RWPE2 (cell line): ENCODE measurements at places on chromosomes 11 and 22.

GRCh38 chr11:126791446-126791845 lies 209.1 kb downstream of the KIRREL3 start:
- no peak for DNase-seq

DNA sequence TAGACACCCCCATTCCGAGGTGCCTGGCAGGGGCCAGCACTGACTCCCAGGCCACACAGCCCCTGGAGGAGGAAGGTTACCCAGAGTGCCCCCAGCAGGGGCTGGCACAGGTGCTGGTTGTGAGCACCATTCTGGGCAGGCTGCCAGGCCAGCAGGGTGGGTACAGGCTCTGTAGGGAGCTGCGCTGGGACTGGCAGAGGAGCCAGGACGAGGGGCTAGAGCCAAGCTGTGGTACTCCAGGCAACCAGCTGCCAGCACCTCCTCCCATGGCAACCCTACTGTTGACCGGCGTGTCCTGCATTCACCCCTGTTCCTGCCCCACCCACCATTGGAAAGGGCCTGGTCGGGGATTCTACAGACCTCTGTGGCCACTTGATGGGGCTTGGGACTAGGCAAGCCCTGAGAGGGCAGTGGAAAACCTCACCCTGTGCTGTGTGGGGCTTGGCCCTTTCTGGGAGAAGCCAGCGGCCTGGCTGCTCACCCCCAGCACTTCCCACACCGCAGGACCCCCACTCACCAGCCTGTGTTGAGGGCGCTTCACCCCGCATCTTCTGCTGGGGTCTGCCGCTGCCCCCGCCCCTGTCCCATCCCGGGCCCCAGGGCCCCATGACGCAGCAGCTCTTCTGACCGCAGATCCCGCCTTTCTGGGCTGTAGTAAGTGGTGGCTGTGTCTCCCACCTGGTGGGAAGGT lies 1.9 kb downstream of the CLDN5 start:
- DNase-seq: peak; percentile 64

DNA sequence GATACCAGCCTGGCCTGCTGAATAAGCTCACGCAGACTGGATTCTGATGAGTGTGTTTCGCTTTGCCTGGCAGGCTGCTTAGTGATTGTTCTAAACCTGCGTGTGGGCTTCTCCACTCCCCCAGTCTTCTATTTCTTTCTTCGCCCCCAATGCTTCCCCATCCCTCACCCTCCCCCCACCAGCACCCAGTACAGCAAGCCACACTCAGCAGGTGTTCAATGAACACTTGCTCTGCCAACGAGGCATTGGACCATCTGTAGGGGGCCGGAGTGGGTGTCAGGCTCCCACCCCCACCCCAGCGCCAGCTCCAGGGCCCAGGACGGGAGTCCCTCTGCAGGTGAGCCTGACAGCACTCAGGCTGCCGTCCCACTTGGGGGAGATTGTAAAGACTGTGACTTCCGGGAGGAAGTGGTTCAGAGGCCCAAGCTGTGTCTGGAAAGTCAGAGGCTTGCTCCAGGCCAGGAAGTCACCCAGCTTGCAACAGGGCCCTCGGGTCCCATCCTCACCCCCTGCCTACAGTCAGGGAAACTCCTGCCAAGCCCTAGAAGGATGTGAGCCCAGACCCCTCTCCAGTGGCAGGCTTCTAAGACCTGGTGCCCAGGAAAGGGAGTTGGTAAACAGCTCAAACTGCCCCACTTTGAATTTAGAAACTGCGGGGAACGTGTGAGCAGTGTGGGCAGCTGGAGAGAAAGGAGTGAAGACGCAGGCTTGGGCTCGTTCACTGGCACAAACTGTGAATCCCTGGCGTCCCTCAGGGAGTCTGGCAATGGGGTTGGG lies 66.3 kb upstream of the PRDM11 start:
- no peak for DNase-seq

DNA sequence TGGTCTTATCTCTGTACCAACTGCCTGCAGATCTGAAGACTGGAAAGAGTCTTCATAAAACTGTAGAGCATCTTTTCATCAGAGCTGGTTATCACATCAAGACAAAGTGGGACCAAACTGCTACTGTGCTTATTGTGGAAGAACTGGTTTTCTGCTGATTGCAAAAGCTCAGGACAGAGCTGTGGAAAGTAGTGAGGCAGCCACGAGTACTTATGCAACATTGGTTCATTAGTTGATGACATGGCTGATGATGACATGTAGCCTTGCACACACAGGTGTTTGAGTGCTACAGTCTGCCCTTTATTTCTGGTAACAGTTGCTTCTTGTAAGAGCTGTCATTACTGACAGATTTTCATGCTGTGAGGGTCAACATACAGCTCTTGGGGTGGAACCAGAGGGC lies 185.4 kb upstream of the GUCY1A2 start:
- no peak for DNase-seq

DNA sequence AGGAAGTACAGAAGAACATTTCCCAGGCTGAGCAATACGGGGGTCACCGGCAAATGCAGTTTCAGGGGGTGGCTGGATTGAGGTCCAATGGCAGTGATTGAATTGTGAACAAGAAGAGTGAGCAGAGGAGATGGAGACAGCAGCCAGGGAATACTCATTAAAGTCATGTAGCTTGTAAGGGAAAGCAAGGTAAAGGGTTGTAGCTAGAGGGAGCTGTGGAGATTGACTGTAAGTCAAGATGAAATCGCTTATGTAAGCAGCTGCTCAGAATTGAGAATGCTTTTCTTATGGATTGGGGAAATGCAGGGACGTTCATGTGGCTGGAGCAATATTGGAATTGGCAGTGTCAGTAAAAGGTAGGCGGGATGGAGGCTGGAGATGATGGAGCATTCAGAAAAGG lies 111.4 kb upstream of the TBCEL start:
- no peak for DNase-seq

GRCh38 chr11:32006799-32007388 lies 84.0 kb upstream of the RCN1 start:
- no peak for DNase-seq

DNA sequence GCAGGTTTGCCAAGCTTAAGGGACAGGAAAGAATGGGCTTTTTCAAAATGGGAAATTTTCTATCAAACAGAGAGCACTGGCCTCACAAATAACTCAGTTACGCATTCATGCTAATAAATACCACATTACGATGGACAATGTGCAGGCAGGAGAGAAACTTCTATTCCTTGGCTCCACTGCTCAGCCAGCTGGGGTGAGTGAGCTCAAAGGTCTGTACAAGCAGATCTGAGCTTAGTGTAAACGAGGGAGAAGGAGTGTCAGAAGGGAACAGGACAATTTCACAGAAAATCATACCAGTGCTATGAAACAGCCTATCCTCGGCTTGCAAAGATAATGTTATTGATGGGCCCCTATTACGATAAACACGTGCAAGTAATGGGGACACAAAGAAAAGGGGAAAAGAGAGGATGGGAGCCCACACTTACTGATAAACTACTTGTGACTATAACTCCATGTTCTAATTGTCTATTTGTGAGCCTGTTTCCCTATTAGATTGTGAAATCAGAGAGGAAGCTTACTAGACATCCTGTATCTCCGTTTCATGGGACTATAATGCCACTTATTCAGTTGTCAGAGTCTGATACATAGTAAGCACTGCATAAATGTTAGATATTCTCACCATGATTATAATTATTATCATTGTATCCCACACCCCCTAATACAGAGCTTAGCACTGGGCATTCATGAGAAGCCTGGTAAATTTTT lies 46.3 kb downstream of the AMOTL1 start:
- no peak for DNase-seq

DNA sequence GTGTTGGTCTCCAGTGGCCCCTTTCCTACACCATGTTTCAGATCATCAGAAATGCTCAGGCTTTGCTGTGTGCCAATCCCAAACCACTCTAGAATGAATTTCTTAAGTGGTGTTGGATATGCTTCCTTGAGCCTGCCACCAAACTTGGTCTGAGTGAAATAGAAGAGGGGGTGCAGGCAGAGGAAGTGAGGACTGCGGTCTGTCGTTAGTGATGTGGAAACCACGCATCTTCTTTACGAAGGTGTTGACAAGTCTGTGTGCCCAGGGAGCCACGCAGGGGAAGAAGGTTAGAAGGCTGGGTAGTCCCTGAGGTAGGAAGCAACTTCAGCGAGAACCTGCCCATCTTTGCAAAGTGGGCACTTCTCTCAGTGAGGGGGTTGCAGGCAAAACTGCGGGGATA lies 187.4 kb upstream of the NAV2 start:
- DNase-seq: no peak

DNA sequence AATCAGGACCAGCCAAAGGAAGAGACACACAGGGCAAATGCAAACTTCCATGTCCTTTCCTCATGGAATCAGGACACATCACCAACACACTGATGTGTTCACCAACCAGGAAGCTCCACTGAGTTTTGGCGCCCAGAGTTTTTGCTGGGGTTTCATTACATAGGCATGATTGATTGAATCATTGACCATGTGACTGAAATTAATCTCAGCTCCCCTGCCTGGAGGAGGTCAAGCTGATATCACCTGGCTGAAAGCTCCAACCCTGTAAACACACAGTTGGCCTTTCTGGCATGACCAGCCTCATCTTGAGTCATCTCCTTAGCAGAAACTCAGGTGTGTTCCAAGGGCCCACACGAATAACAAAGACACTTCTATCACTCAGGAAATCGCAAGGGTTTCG lies 133.2 kb downstream of the TRIM29 start:
- DNase-seq: no peak

DNA sequence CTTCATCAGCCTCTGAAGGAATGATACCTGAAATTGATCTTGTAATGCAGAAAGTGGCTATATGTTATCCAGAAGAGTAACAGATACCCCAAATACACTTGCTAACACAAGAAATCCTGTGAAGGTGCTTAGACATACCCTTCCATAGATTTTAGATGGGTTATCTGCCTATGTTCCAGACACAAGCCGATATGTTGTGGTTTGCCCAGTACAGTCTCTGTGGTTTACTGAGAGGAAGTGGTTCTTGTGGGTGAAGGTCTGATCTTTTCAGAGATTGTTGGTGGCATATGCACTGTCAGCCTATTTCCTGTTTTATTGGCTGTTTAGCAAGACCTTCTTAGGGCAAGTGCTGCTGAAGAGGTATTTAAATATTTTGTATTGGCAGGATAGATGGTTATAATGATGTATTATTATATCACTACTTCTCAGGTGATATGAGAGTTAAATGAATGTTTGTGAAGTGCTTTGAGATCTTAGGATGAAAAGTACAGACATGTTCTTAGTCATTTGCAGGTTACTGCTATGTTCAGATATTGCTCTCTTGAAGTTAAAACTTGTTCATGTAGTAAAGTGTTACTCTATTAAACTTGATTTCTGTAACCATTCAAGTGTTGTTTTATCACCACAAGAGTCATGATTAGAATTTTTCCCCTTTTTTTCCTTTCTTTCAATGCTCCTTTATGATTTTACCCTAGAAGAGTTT lies 8.2 kb downstream of the ARHGEF12 start:
- no peak for DNase-seq

GRCh38 chr11:12834630-12835029 lies 160.4 kb downstream of the TEAD1 start:
- no peak for DNase-seq

- DNase-seq: no peak
These were observed 518.7 kb downstream of the NTM start for GRCh38 chr11:131889146-131889577.

DNA sequence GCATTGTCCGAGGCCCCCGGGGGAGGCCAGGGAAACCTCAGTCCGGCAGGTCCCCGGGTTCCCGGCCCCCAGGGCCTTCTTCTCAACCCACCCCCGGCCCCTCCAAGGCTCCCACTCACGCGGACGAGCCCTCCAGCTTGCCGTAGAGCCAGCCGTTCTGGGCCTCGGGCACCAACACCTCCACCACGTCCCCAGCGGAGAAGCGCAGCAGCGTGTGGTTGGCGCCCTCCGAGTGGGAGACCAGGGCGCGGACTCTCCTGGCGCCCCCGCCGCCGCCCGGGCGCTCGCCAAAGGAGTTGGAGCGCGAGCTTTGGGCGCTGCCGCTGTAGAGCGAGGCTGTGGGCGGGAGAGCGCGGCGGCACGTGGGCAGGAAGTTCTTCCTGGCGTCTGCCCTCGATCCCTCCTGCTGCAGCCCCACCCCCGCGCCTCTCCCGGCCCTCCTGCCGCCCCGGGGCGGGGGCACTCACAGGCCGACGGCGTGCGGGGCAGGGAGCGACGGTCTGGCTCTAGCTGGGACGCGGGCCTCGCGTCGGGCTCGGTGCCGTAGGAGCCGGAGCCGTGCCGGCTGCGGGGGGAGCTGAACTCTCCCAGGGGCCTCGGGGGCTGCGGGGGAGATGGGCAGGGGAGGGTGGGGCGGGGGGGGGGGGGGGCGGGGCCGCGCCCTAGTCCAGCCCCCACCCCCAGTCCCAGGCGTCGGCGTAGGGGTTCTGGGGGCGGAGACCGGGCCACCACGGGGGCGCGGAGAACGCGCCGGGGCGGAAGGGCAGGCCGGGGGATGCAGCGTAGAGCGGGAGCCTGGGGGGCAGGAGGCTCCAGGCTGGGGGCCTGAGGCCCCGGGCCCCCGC lies 4.9 kb upstream of the SLC16A8 start:
- DNase-seq: no peak

- no peak for DNase-seq
These were observed 700.1 kb upstream of the RAG2 start for GRCh38 chr11:37298173-37298572.

GRCh38 chr11:76314741-76315090 lies 66.2 kb downstream of the THAP12 start:
- no peak for DNase-seq

DNA sequence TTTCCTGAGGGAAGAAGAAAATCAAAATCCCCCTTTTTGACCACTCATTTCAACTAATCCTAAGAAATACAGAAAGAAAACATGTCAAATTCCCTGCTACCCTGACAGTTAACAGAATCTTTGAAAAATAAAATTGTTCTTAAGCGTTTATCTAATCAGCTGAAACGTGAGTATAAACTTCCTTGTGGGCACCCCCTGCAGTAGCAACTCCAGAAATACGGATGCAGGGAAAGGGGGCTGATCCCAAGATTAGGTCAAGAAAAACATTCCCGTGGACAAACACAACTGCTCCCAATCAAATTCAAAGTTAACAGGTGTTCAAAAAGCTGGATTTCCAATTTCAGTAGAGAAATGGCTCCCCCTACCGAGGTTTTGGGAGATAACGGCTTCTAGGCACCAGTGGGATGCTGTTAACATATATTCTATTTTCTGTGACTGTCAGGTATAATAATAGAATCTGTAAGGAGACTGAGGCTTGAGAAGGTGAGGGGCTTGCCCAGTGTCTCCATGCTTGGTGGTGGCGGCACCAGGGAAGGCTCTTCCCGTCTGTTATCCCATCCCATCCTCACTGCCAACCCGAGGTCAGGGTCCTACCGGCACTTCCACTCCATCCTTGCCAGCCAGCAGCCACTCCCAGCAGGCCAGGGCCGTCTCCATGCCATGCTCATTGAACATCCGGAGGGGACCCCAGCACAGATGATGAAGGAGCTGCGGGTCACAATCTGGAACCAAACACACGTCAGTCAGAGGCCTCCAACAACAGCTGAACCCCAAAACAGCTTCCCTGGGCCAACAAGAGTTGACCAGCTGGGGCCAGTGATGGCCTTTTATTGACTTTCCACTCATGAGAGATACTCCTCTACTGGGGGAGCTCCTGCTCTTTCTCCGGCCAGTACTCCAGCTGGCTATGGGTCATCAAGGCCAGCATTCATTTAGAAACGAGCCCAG lies 32.0 kb upstream of the SERPIND1 start:
- no peak for DNase-seq
